Heart left ventricle (tissue), 16 donors: ENCODE measurements at places on chromosomes 7 and 10. TPM values are rescaled to one million over a fixed set of nuclear protein-coding genes. Genes with fewer than 3 reads are reported as not detected.

GRCh38 chr10:4813023-4813422, 13.0 kb upstream of the AKR1E2 start:
- DNase-seq: no peak

- DNase-seq: no peak
These were observed 267.7 kb downstream of the ELMO1 start for GRCh38 chr7:37180828-37181549.

Gene EBLN1
- total RNA-seq: not detected

Gene SPDYE18
- not detected for total RNA-seq

DNA sequence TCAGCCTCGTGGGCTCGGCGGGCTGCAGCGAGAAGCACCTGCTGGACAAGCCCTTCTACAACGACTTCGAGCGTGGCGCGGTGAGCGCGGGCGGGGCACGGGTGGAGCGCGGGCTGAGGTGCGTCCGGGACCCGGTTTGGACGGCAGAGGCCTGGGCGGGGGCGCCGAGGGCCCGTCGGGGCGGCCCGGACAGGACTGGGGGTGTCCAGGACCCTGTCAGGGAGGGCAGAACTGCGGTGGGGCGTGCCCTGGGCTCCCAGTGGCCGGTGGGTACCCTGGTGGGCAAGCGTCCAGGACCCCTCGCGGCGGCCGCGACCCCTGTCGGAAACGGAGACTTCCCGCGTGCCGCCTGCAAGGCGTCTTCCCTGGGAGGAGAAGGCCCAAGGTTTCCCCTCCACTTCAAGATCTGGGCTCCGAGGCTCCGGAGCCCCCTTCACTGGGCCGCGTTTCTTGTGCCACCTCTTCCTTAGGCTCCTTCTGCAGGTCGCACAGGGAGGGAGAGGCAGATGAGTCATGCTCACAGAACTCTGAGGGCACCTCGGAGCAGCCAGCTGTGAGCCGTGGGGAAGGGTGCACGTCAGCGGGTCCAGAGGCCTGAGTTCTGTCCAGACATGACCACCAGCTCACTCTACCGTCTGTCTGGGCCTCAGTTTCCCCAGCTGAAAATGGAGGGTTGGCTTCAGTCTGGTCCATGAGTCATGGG, 485 bp downstream of the ALOX5 start:
- DNase-seq: no peak

Gene MMD2
- not detected for total RNA-seq

- peak; percentile 91 for DNase-seq
These were observed at the start of gene ZEB1 for GRCh38 chr10:31318854-31319601. ZEB1 (plus strand) TSS chr10:31319216; CDS start chr10:31319235, 19 bp downstream.
